ENCODE measurements at places on chromosomes 11 and 22.

- no peak for DNase-seq
Observed at GRCh38 chr11:45556851-45557707, 108.3 kb downstream of the CHST1 start.

DNA sequence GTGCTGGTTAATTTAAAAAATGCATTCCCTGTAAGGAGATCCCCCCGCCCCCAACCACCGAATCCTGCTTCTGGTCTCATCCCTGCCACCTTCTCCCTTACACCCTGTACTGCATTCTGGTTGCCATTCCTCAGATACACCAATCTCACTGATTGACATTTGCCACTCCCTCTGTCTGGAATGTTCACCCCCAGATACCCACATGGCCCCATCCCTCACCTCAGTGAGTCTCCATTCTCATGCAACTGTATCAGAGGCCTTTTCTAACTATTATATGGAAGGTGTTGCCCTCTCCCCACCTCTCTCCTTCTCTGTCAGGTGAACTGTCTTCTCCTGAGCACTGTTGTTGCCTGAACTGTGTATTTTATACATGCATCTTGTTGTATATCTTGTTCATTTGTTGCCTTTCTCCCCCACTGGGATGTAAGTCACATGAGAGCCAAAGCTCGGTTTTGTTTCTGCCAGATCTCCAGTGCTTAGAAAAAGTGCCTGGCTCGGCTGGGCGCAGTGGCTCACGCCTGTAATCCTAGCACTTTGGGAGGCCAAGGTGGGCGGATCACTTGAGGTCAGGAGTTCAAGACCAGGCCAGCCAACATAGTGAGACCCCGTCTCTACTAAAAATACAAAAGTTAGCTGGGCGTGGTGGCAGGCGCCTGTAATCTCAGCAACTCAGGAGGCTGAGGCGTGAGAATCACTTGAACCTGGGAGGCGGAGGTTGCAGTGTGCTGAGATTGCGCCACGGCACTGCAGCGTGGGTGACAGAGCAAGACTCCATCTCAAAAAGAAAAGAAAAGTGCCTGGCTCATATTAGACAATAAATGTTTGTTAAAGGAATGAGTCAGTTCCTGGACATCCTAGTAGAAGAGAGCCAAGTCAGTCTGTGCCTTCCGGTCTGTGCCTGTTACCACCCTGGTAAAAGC lies 61.0 kb downstream of the TNRC6B start:
- DNase-seq, result no peak

GRCh38 chr22:48704335-48704734 lies 1123.3 kb downstream of the BRD1 start:
- no peak for DNase-seq

- no peak for DNase-seq
Observed at GRCh38 chr11:10798330-10798928, 10.3 kb downstream of the EIF4G2 start.

DNA sequence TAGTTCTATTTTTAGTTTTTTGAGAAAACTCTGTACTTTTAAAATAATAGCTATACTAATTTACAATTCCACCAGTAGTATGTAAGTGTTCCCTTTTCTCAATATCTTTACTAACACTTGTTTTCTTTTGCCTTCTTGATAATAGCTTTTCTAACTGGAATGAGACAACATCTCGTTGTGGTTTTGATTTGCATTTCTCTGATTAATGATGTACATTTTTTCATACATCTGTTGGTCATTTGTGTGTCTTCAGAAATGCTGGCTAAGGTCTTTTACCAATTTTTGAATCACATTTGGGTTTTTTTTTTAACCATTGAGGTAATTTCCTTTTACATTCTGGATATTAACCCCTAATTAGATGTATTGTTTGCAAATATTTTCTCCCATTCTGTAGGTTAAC lies 258.9 kb downstream of the DYNC2H1 start:
- DNase-seq, result no peak

DNA sequence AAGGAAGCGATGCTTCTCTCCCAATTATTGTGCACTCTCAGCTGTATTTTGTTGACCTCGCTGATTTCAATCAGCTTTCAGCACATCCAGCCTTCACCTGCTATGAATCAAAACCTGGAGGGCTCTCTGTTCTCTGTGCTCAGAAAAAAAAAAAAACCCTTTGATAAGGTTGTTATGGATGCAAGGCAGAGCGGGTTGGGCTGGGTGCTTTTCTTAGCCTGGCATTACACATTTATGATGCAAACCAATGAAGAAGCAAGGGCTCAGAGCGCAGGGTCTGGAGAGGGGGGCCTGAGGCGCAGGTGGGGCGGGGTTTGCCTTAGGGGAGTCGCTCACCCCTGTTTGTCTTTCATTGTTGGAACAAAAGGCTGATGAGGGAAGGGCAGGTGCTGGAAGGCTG lies 86.0 kb upstream of the CADM1 start:
- DNase-seq, result no peak

- no peak for DNase-seq
Observed at GRCh38 chr22:40258501-40258915, 80.8 kb downstream of the TNRC6B start.

DNA sequence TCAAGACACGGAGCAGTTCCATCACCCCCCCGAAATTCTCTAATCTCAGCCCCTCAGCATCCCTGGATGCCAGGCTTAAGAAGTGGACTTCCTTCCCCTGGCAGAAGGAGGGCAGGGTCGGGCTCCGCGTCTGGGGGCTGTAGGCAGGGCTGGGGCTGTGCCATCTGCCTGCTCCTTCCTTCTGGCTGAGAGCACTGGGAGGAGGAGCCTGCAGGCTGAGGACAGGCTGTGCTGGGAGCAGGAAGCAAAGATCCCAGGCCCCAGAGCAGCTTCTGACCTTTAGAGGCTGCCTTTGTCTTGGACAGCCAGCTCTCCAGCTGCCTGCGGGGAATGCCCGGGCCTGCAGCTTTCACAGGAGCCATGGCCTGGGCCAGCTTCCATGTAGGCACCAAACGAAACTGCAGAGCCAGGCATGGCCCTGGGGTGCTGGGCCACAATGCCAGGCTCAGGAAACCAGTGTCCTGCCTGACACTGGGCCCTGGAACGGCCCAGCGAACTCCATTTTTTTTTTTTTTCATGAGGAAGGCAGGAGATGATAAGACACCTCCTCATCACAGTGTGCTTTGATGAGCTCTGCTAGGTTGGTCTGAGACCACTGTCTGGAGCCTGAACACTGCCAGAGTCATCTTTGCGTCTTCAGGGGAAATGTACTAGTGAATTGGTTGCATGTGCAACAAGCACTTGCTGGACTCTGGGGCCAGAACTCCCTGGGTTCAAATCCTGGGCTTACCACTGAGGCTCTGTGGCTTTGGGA lies 67.9 kb downstream of the MCM5 start:
- peak; percentile 21 for DNase-seq

DNA sequence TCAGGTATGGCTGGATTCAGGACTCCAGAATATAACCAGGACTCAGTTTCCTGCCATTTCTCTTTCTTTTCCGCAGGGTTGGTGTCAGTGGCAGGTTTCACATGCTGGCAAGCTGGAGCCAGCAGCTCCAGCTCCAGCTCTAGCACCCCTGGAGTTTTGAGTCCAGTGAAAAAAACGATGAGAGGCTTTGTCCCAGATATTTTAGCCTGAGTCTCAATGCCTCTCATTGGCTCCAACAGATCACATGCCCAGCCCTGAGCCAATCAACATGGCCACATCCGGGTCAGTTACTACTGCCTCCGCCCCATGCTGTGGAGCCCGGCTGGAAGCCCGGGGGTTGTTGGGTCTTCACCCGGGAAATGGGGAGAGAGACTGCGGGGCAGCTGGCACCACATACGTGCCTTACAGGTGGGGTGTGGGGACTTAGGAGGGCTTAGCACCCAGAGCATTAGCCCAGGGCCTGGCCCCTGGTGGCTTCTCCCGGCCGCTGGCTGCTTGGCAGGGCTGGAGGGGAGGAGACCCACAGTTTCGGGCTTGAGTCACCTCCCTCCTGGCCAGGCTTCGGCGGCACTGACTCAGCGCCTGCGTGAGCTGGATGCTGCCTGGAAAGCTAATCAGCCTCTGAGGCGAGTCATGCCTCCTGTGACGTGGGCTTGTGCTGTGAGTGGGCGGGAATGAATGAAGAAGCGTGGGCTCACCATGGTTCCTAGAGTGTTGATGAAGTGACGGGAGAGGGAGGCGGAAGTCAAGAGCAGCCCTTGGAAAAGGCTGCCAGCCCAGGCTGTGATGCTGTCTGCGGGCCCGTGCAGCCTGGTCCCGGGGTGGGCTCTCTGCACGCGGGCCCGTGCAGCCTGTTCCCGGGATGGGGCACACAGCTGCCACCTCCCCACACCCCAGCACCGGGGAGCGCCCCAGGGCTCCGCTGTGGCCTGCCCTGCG lies 15.3 kb upstream of the MRTFA start:
- peak; percentile 96 for DNase-seq

- DNase-seq, result peak; percentile 67
Observed at GRCh38 chr22:36331912-36332622, 55.7 kb downstream of the MYH9 start.

DNA sequence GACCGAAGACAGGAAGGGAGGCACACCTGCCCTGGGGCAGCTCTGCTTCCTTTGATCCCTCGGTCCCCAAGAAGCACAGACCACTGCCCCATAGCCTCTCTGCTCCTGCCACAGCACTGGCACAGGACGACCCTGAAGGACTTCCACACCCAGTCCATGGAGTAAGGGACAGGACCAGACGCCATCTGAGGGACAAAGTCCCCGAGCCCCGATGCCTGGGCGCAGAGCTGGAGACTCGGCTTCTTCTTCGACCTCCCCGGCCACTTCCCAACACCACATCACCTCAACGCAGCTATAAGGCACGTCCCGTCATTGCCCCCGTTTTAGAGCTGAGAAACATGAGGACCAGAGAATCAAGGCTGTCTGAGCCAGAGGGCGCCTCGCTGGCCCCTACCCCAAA lies 310.5 kb downstream of the BRD1 start:
- no peak for DNase-seq

GRCh38 chr11:35157814-35158700 lies 19.1 kb downstream of the CD44 start:
- no peak for DNase-seq

DNA sequence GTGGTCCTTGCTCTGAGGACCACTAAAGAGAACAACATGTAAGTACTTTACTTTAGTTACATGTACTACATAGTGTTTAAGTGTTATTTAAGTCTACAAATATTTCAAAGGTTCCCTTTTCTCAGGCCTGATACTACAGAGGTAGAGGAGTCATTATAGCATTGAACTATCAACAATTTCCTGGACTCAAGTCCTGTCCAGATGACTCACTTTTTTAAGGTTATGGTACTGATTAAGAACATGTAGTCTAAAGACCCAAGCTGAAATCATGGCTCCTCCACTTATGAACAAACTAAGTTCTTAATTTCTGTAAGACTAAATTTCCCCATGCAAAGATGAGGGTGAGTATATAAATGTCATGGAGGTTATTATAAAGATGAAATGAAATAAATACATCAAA lies 74.7 kb downstream of the NARS2 start:
- no peak for DNase-seq

GRCh38 chr22:43707648-43708047 lies 104.5 kb downstream of the EFCAB6 start:
- no peak for DNase-seq

- DNase-seq, result no peak
Observed at GRCh38 chr22:29539105-29539504, 14.5 kb downstream of the THOC5 start.

DNA sequence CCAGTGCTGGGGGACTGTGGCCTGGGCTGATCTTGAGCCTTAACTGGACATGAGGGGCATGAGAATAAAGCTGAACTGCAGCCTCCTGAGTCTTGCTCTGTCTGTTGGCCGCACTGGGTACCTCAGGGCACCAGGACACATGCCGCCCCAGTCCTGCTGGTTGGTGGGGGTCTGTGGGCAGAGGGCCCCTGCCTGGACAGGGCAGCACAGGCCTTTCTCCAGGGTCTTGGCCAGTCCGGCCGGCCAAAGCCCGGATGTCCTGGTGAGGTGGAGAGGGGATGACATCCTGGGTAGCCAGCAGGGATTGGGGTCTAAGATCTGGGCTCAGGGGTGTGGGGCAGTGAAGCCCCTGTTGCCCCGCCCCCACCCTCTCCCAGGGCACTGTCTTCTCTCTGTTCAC lies 1.5 kb upstream of the RPS6KA4 start:
- no peak for DNase-seq

GRCh38 chr11:25377466-25377865 lies 880.6 kb downstream of the LUZP2 start:
- no peak for DNase-seq

DNA sequence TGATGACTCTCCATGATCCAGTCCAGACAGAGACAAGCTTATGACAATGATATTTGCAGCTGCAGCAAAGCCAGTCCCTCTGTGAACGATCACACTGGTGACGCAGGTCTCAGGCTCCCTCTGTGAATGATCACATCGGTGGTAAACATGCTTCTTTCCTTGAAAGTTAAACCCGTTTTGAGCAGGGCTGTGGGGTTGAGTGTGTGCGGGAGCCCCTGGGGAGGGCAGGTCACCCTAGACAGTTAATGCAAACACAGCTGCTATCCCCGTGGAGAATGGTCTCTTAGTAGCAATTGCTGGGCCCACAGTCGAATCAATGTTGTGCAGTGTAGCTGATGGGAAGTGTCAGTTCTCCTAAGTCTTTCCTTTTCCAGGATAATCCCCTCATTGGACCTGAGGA lies 71.0 kb upstream of the KIRREL3 start:
- DNase-seq, result no peak

DNA sequence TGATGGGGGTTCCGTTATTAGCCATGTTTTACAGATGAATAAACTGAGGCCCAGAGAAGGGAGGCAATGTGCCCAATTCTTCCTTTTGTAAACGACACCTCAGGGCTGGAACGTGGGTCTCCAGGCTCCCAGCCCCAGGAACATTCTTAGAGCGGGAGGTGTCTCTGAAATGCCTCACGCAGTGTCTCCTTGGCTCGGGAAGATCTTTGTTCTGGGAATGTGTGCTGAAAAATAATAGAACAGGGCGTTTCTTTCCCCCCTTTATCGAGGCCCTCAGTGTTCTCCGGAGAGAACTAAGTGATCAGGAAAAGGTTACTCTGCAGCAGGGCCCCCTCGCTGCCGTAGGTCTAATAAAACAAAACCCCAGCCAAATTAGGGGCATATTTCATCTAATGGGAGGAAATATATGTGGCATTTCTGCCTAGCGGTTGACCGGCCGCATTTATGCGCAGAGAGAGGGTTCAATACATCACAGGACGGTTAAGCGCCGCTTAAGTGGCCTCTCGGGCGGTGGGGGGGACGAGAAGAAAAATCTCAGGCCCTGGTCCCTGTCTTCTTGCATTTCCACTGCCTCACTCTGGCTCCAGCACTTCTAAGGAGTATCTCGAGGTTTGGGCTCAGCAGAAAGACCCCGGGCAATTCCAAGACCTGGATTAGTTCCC lies 564.3 kb downstream of the MN1 start:
- no peak for DNase-seq

DNA sequence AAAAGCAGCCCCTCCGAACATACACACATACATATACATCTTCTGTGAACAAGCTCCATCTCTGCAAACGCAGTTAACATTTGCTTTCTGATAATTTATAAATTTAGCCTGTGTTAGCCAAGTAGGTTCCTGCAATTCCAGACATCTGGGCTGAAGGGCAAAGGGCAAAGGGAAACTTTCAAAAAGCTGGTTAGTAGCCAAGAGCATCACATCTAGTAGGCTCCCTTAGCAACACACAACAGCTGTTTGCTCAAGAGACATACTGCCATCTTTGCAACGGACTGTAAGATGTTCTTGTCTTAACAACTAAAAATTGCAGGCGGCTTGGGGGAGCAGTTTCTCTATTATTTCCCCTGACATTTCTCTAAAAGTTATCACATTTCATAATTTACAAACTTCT lies 134.9 kb downstream of the RBFOX2 start:
- no peak for DNase-seq

Data from NCI-H1694 treated with DMSO at 0.1 percent for 48 hours (cell line).